ENCODE measurements at places on chromosomes 12 and 14.

DNA sequence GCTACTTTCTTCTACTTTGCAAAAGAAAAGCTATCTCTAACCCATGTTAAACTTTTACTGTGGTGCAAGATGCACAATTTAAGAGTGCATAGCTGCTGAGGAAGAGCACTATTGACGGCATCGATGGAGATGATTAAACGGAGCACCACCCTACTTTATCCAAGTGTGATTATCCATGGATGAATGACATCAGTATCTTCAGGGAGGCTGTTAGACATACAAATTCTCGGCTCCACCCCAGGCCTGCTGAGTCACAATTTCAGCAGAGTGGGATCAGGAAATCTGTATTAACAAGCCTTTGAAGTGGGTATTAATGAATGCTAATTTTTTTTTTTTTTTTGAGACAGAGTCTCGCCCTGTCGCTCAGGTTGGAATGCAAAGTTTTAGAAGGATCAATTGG, 16.2 kb downstream of the SLC2A14 start:
- no peak for DNase-seq

GRCh38 chr14:94638339-94638738, 26.1 kb downstream of the SERPINA3 start:
- DNase-seq, result no peak

DNA sequence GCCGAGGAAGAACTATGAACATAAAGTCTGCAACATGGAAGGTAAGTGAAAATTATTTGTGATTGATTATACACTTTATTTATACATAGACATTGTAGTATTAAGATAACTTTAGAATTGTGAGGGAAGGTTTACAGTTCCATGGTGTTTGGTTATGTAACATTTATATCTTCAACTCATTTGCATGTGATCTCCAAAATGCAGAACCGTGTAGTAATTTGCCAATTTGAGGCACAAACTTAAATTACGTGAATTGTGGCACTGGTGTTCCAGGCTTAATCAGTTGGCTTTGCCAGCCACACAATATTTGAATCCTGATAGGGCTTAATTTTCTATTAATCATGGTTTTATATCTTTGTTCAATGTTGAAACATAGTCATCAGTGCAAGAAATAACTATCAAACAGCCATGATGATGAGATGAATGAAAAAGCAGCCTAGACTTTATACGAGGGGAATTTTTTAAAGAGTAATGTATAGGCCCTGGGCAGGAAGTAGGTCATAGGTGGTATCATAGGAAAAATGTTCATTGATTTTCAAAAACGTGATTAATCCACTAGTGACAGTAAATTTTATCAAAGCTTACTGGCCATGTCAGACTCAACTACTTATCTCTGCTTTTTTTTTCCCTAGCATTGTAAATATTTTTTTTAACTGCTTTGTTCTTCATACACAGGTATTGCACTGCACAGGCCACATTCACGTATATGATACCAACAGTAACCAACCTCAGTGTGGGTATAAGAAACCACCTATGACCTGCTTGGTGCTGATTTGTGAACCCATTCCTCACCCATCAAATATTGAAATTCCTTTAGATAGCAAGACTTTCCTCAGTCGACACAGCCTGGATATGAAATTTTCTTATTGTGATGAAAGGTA, 31.7 kb downstream of the HIF1A start:
- DNase-seq, result no peak

DNA sequence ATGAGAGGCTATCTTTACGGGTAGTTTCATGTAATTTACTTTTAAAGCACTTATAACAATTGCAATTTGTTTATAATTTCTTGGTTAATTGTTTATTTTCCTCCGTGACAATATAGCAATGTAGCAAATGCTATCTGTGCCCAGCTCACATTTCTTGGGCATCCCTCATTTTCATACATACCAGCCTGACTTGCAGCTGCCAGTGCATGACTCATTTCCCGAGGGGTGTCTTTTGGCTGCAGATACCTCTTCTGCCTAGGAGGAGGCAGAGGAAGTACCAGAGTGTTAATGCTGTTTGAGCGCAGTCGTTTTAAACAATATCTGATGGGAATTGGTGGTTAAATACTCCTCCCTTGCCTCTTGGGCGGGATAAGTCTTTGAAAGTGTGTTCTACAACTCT, 104.2 kb upstream of the ABCD2 start:
- DNase-seq, result peak; percentile 26

Measured in HCEC 1CT (cell line).